M059J (cell line): ENCODE measurements at places on chromosomes 11 and 22.

- no peak for DNase-seq
These were observed 31.7 kb upstream of the TMPRSS4 start for GRCh38 chr11:118045191-118045590.

GRCh38 chr11:87405843-87406242 is 368.1 kb downstream of the TMEM135 start:
- no peak for DNase-seq

GRCh38 chr22:36775964-36776669 is at the start of gene IFT27:
Gene IFT27 (minus strand): TSS chr22:36776119. CDS start chr22:36775707, 412 bp downstream.
- peak; percentile 99 for DNase-seq

- peak; percentile 33 for DNase-seq
These were observed 1.7 kb downstream of the RPS19BP1 start for GRCh38 chr22:39530692-39531331.

GRCh38 chr11:9859554-9860305 is 195.9 kb downstream of the SWAP70 start:
- DNase-seq: peak; percentile 67

DNA sequence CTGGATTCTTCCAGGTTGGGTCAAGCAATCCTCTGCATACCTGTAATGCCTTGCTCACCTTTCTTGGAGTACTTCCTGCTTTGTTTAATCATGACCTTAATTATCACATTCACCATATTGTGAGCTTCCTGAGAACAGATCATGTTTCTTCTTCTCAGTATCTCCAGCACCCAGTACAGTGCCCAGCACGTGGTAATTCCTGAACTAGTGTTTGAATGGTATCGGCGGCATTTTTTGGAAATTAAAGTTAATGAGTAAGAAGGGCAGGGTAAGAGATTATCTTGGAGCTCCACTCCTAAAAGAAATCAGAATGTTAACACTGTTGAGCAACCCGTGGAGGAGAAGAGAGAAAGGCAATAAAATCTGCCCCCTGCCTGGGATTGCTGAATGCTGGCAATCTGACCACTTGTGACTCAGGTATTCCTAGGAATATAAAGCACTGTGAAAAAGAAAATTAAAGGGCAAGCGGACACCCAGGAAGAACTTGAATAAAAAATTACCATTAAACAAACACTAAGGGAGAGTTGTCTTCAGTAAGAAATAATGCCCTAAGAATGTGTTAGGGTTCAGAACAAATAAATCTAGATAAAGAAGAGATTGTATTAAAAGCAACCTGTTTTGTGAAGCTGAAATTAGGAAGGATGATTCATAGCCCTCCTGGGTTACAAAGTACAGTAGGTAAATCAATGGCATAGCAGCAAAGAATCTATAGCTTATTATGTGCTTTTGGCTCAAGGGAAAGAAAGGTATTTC is 92.9 kb downstream of the PDHX start:
- peak; percentile 97 for DNase-seq
